ENCODE measurements at places on chromosomes 4 and X. TPM values are rescaled to one million over a fixed set of nuclear protein-coding genes. Genes with fewer than 3 reads are reported as not detected.
A peak's percentile ranks its signal among the peaks of the same experiment; 100 is the strongest.

KLHL4 gene
- 0.20 TPM for total RNA-seq

FGFBP1 gene
- not detected for total RNA-seq

RPL34 gene
- total RNA-seq: 2,370 TPM

GRCh38 chr4:105542039-105542438 lies 10.4 kb upstream of the ARHGEF38 start:
- no peak for DNase-seq

GRCh38 chr4:70718811-70719604 lies 2.8 kb upstream of the RUFY3 start:
- DNase-seq: no peak

DNA sequence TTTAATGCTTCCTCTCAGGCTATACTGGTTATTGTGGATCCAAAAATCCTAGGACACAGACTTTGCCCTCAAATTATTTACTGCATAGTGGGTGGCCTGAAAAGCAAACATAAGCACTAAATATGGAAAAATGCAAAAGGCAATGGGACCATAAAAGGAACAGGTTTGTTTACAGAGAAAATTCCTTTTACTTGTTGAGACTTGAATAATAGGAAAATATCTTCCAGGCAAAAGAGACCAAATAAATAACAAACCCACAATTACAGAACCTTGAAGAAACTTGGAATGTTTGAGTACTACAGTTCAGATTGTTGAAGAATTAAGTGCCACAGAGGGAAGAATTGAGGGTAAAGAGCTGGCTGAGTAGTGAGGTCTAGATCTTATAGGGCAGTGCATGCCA lies 711.0 kb downstream of the C4orf33 start:
- DNase-seq: no peak

- no peak for DNase-seq
Observed at GRCh38 chrX:119155416-119156035, 27.9 kb upstream of the KIAA1210 start.

- no peak for DNase-seq
Observed at GRCh38 chr4:20487852-20488251, 212.4 kb upstream of the PACRGL start.

- peak; percentile 67 for DNase-seq
Observed at GRCh38 chr4:55768291-55768690, 51.3 kb upstream of the EXOC1L start.

GRCh38 chr4:48237996-48238645 lies 31.5 kb downstream of the TEC start:
- no peak for DNase-seq

DNA sequence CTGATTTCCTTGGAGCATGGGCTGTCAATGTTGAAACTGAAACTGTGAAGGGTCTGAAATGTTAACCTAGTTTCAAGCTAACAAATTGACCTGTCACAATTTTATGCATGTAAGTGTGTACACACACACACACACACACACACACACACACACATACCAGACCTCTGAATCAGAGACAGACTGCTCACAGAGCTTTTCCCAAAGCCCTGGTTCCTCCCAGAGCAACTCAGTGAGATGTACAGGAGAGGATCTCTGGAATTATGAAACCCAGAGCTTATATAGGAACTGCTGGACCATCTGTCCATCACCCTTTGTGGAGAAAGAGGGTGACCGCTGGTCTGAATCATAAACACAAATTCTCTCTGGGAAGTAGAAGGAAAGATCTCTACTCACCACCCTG lies 228.1 kb upstream of the PRPS2 start:
- DNase-seq: no peak

GRCh38 chr4:2947926-2948325 lies 15.3 kb downstream of the NOP14 start:
- no peak for DNase-seq

DNA sequence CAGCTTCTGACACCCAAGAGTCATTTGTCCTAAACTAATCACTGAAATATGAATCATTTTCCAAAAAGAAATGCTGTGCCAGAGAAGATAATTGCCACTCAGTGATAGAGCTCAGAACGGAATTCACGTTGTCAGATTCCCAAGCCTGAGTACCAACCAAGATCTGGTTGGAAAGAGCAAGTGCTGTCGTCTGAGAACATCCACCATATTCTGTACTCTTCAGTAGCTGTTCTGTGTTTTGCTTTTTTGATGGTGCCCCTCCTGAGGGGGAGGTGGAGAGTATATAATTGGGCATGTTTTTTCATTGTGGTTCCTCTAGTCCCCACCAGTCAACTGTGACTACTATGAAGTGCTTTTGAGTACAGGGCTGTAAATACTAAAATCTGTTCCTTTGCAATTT lies 13.2 kb downstream of the RUFY3 start:
- no peak for DNase-seq

GRCh38 chrX:136199365-136199764 lies 51.8 kb downstream of the MAP7D3 start:
- DNase-seq: no peak

DNA sequence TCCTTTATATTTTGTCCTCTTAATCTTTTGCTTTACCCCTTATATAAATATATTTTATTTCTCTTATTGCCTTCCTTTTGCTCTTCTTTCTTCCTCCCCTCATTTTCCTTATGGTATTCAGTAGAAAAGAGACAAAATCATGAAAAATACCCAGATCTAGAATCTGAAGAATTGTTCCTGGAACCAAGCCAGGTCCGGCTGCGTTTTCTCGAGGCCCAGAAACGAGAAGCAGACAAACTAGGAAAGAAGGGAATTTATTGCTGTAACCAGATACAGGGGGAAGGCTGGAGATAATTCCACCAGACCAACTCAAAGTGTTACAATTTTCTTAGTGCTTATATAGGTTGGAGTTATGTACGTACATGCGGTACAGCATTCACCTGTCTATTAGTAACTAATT lies 328.7 kb downstream of the GABRG1 start:
- DNase-seq: no peak

GRCh38 chr4:180993244-180993836 lies 1249.9 kb upstream of the TENM3 start:
- DNase-seq: no peak

GRCh38 chr4:84547211-84547610 lies 35.7 kb upstream of the CDS1 start:
- no peak for DNase-seq
